Glomerular endothelial cell (primary cell): ENCODE measurements at places on chromosomes 6 and 20. TPM values are rescaled to one million over a fixed set of nuclear protein-coding genes. Genes with fewer than 3 reads are reported as not detected.

KCNK16 gene
- total RNA-seq = not detected in 2 replicates

GPR6 gene
- total RNA-seq = not detected in 2 replicates

DNA sequence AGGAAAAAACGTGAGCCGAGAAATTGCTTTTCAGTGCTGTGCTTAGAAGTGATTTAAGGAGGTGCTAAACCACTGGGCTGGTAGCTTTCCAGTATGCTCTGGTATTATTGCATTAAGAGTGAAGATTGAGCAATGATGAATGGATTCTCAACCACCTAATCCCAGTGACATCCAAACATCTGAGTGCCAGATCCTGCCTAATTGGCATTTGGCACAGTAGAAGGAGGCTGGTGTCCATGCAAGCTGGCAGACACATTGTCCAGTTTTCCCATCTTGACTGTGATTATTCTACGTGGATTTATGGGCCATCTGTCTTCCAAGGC lies 398.0 kb upstream of the PLCB4 start:
- no peak for DNase-seq

DNA sequence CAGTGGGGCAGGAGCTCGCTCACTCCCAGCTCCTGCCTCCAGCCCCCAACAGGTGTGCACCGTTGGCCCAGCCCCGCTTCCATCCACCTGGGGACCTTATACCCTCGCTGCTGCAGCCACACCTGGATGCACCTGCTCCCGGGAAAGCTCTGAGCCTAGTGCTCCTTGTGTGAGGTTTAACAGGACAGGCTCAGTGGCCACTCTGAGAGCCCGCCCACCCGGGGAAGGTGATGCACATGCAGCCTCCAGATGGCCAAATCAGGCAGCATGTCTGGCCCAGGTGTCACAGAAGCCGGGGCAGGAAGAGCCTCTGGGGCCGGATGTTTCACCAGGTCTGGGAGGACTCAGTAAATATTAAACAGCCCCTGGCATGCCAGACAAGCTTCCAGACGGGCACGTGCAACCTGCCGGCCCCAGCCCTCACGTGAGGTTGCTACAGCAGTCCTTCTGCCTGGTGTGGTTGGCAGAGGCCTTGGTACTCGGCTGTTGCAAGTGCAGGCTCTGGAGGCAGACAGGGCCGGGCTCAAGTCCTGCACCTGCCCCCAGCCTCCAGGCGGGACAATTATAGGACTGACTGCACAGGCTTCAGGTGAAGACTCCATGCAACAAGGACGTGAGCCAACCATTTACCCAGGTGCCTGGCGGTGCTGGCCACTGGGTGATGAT lies 66.9 kb downstream of the RIPOR3 start:
- no peak for DNase-seq

DNA sequence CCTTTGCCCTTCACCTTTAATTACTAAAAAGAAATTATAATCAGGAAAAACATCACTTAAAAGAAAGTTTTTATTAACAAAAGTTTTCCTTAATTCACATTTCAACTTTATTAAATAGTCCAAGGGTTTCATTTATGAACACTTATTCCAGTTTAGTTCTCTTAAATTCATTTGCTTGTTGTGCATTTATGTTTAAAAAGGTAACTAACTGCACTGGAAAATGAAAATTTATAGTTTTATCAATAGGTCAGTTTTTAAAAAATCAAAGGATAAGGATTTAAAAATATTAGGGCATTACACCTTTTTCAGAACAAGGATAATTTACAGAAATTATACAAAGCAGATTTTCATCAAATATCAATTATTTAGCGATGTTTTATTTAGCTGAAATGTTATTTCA lies 958 bp upstream of the ATP5F1E start:
- no peak for DNase-seq

DNA sequence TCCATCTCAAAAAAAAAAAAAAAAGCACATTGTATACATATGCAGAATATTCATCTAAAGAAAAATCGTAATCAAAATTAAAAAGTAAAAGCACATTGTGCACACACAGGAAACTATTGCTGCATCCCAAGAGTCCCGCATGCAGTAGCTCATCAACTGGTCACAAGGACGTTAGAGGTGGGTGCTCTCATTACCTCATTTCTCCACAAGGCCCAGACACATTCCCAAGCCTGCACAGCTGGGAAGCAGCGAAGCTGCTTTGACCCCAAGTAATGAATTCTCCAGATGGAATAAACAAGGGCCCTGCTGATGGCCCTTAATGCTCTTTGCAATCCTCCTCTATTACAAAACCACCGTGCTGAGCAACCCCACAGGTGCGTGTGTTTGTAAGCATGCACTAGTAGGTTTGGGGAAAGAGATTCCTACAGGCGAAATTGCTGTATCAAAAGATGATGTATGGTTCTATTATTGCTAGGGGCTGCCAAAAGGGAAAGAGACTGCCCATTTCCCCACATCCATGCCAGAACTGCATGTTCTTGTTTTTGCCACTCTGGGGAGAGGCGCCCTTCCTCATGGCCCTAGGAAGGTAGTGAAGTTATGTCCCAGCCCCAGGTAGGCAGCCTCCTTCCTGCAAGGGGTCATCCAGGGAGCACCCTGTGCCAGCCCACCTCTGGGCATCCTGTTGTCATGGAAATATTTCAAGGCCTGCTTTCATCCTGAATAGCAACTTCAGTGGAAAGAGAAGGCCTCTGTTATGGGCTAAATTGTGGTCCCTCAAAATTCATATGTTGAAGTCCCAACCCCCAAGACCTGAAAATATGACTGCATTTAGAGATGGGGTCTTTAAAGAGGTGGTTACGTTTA lies 34.6 kb upstream of the PTGIS start:
- DNase-seq = no peak

DNA sequence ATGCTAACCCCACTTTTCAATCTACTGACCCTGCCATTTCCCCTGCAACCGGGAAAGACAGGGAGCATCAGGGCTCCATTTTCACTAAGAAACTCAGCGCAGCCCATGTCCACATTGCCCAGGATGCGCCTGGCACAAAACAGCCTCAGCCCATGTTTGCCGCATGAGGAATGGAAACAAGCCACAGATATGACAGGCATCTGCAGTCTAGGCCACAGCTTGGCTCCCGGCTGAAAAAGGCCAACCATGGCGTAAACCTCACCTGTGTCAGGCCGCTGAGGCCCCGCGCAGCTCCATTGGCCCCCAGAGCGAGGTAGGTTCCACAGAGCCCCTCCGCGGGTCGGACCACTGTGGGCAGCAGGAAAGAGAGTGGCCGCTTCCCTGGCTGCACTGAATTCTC lies 21.7 kb downstream of the GGT7 start:
- DNase-seq = no peak
